ENCODE measurements at places on chromosomes 5 and 9. TPM values are rescaled to one million over a fixed set of nuclear protein-coding genes. Genes with fewer than 3 reads are reported as not detected.

DNA sequence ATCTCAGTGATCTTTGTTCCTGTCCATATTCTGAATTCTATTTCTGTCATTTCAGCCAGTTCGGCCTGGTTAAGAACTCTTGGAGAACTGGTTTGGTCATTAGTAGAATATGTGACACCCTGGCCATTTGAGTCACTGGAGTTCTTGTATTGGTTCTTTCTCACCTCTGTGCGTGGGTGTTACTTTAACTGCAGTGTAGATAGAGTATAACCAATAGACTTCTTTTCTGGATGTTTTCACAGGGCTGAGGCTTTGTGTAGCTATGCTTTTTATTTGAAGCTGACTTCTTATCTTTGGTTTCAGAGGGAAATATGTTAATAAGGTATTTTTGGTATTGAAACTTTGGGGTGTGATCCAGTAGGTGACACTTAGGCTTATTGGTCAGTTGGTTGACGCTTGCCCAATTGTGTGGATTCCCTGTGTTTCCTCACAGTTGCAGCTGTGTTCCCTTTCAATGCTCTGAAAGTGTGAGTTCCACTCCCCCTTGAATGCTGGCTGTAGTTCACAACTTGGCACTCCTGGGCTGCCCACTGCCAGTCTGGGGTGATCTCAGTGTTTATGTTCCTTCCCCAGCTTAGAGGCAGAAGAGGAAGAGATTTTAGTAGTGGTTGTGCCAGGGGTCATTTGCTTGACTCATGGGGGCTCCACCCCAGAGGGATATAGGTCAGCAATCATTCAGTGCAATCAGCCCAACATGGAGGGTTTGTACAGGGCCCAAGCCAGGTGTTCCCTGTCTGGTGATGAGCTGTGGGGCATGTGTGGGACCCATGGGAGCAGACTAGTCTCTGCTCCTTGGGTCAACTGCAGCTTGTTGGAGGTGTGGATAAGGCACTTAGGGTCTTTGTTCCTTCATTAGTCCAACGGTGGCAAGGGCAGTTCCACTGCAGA lies 34.9 kb upstream of the TEK start:
- DNase-seq, result no peak

GRCh38 chr9:19782005-19782404 lies 6.8 kb downstream of the SLC24A2 start:
- peak; percentile 60 for DNase-seq

DNA sequence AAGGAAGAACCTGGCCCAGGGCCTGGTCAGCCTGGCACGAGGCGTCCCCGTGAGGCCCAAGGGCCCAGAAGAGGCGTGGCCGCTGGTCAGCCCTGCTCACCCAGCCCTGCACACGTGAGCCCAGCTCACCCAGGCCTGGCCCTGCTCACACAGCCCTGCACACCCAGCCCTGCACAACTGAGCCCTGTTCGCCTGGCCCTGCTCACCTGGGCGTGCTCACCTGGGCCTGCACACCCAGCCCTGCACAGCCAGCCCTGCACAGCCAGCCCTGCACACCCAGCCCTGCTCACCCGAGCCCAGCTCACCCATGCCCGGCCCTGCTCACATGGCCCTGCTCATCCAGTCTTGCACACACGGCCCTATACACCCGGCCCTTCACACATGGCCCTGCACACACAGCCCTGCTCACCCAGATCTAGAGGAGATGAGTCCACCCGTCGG lies 2.1 kb downstream of the ZDHHC11 start:
- DNase-seq, result no peak

Gene SERF1A
- 9.5 TPM for total RNA-seq

DNA sequence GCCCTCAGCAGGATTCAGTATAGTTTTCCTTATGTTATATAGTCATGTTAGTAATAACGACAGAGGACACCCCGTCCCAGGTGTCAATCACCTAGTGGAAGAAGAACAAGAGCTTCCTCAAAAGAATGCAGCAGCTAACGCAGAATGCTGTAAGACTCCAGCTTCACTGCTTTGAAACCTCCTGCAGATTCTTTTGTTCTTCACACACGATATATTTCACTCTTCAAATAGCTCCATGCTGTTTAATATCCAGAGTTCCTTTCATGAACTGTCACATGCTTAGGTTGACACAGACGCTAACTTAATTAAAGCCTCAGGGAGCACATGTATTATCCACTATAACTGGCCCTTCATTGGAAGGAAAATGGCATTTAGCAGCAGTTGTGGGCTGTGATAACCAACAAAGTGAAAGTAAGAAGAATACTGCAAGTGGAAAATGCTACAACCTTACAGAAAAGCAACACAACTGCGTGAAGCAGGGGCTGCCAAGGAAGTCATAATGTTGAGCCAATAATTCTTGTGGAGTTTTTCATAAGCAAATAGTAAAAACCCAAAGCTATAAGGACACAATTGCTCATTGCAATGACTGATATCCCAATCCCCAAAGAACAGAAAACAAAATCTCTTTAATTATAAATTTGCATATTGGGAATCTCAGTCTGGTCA lies 387.5 kb downstream of the PLK2 start:
- peak; percentile 57 for DNase-seq

DNA sequence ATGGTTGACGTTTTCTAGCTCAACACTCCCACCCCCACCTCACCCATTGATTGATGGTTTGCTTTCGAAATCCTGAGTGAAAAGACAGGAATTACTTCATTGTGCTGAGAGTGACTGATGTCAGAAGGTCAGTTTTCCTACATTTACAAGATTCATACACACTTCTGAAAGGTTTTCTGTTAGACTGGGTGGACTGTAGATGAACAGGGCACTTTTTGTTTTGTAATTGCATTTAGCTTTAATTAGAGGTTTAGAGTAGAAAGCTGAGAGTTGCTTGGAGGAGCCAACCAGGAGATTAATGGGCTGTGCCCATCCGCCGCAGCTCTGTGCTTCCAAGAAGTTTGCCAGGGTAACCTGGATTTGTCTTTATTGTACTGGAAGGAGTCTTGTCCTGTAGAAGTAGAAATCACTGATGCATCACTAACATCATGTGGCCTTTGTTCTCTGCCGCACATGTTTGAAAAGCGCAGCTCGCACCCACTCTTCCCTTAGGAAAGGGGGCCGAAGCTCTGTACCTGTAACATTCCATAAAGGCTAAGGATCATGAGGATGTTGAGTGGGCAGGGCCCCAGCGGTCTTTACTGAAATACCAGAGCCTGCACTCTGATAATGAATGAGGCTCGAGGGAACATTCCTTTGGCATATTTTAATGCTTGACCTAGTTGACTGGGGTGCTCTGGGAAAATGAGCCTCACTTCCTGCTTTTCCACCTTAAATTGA lies 267.6 kb upstream of the DMRT1 start:
- DNase-seq, result peak; percentile 53

- DNase-seq, result no peak
Observed at GRCh38 chr5:139924294-139925215, 118.5 kb downstream of the NRG2 start.

DNA sequence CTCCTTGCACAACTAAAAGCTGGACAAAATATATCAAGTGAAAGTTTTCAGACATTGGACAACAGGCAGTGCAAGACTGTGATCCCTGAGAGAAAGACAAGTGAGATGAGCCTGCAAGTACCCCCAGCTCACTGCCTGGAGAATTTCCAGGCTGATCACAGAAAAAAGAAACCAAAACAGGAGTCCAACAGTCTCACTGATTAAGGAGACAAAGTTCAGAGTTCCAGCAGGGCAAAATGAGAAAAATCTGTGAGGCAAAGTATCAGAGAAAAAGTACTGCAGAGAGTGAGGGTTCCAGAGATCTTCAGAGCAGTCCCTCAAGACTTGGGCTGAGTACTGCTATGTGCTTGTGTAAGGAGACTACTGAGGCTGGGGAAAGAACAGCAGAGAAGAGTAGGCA lies 56.0 kb upstream of the PRSS3 start:
- DNase-seq, result no peak

GRCh38 chr9:114153761-114154599 lies 1.4 kb upstream of the COL27A1 start:
- peak; percentile 91 for DNase-seq

DNA sequence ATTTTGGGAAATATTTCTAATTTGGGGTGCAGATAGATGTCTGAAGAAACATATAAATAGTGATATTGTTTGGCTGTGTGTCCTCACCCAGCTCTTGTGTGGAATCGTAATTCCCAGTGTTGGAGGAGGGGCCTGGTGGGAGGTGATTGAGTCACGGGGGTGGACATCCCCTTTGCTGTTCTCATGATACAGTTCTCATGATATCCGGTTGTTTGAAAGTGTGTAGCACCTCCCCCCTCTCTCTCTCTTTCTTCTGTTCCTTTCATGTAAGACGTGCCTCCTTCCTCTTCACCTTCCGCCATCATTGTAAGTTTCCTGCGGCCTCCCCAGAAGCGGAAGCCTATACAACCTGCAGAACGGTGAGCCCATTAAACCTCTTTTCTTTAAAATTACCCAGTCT lies 11.4 kb upstream of the ADAMTS16 start:
- DNase-seq, result no peak

- no peak for DNase-seq
Observed at GRCh38 chr9:18721267-18721994, 247.5 kb downstream of the ADAMTSL1 start.

Gene CDC25C
- total RNA-seq, result 17.3 TPM

DNA sequence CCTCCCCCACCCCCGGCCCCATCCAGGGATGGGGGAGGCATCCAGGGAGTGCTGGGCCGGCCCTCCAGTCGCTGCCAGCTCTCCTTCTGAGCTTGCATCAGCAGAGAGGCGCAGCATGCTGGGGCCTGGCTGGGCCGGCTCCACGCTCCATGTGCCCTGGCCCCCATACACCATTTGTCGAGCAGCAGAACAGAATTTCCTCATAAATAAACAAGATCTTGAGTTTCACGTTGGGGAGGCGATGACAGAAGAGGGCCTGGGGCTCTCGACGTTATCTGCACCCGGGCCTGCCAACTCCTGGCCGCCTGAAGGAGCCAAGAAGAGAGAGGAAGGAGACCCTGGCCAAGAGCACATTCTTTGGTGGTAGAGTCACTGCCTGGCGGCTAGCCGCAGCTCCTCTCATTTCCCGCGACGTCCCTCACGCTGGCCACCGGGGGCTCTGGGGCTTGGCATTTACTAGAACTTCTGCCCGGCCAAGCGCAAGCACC lies 177.0 kb downstream of the FGF18 start:
- DNase-seq, result peak; percentile 86

GRCh38 chr9:119047513-119048307 lies 321.5 kb downstream of the BRINP1 start:
- no peak for DNase-seq

GRCh38 chr9:126303488-126303887 lies 23.1 kb upstream of the MVB12B start:
- peak; percentile 69 for DNase-seq

GRCh38 chr5:146731909-146732659 lies 146.5 kb downstream of the PPP2R2B start:
- DNase-seq, result no peak

Gene NMUR2
- not detected for total RNA-seq

Gene PHF24
- total RNA-seq, result 2.7 TPM

All from endodermal cell (in vitro differentiated cells).